MG63 (cell line): ENCODE measurements at places on chromosomes 2 and 18.
A peak's percentile ranks its signal among the peaks of the same experiment; 100 is the strongest.

DNA sequence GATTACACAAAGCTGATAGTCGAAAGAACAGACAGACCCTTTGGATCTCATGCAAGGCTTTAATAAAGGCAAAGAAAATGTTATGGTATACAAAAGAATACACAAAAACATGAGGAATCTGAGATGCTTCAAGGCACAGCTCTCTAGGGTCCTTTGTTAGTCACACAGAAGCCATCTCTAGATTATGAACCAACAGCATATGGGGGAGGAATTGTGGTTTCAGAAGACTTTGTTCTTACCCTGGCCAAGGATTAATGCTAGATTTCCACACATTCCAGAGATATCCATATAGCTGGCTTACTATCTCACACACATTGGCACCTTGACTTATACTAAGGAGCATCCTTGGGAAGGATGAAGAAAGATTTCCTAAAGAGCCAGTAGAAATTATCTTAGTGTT, 206.1 kb downstream of the GULP1 start:
- no peak for DNase-seq

DNA sequence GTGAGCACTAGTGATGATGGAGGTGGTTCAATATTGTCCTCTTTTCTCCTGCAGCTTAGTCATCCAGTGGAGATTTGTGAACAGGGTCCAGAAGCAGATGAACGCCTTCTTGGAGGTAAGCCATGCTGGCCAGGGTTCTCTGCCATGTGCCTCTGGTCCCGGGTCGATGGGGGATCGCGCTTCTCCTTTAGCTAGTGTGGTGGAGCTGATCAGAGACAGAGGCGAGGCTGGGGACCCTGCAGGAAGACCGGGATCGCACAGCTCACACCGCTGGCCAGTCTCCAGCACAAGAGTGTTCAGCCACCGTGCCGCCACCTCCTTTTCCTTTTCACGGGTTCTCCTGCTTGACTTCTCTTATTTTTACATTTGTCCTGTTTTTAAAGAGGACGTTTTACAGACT, 243.4 kb downstream of the ALPK2 start:
- no peak for DNase-seq

GRCh38 chr18:74288041-74288440, 3.7 kb downstream of the CYB5A start:
- DNase-seq: no peak

GRCh38 chr2:201855356-201855755, 49.0 kb downstream of the CDK15 start:
- DNase-seq: no peak

- no peak for DNase-seq
These were observed 33.7 kb upstream of the ACVR2A start for GRCh38 chr2:147810883-147811765.

DNA sequence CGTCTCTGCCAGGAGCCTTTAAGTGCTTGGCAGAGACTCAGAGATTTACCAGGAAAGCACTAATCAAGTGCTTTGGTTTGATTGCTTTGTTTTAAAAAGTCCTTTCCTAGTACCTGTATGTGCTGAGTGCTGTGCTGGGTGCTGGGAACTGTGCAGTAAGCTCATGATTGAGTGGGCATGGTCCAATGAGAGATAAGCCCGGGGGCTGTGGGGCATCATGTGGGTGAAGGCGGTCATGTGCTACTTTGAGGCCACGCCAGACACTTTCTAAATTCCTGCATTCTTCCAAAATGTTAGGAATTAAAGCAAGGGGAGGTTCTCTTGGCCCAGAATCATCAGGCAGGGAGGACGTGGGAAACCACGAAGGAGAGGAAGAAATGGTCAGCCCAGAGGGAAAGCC, 109.0 kb downstream of the ACAA2 start:
- DNase-seq: no peak

DNA sequence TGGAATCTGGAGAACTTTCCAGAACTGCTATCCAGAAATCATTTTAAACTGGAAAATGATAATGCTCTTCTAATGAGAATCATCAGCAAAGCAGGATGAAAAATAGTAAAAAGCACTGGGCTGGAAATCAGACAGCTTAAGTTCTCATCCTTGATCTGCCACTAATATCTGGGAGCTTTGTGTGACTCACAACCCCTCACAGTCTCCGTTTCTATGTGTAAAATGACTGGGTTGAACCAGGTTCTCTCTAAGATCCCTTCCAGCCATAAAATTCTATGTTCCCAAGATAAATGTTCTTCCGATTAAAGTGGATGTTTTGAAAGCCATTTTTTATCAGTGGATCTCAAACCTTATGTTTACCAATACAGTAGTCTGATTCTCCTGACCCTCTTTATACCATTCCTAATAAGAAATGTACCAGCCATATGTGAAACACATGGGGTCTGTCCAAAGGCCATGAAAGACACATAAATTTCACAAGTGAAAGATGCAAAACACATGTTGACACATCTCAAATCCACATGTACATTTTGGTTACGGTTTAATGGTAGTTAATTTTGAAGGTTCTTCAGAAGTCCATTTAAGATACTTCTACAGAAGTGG, 188.8 kb downstream of the EN1 start:
- no peak for DNase-seq

DNA sequence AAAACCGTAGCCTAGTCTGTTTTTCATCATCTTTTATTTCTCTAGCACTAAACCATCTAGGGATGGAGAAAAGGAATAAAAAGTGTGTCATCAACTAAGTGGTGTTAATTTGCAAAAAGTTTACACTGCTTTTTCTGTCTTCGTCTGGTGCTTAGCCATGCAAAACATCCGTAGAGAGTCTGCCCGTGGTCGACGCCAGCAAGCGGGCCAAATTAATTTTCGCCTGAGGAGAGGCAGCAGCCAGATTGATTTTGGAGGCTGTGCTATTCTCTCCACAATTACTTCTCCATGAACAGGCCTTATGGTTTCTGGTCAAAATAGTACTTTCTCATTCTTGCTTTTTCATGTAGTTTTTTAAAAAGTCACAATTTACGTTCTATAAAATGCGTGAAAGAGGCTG, 46.3 kb downstream of the TNFRSF11A start:
- no peak for DNase-seq

GRCh38 chr2:114007436-114007835, 117.5 kb downstream of the ACTR3 start:
- no peak for DNase-seq

GRCh38 chr2:215685238-215685990, 249.5 kb upstream of the FN1 start:
- DNase-seq: no peak

- no peak for DNase-seq
These were observed 15.0 kb downstream of the MGAT4A start for GRCh38 chr2:98715812-98716451.

DNA sequence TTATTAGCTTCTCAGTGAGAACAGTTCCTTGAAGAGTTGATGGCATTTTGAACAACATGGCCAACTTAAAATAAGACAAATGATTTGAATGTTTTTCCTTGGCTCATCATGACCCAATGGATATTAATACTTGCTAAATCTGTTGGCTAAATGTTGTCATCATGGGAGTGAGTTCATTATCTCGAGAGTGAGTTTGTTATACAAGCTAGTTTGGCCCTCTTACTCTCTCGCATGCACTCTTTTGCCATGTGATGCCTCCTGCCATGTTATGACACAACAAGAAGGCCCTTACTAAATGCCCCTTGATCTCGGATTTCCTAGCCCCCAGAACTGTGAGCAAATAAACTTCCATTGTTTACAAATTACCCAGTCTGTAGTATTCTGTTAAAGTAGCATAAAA, 22.9 kb upstream of the SANBR start:
- DNase-seq: no peak

- peak; percentile 10 for DNase-seq
These were observed 2.0 kb upstream of the HK2 start for GRCh38 chr2:74831693-74832530.

- no peak for DNase-seq
These were observed 247.4 kb upstream of the FN1 start for GRCh38 chr2:215683295-215683694.

GRCh38 chr2:231932711-231932970, 6.4 kb upstream of the NPPC start:
- no peak for DNase-seq

GRCh38 chr2:32864334-32865111, 82.2 kb upstream of the LTBP1 start:
- peak; percentile 73 for DNase-seq

DNA sequence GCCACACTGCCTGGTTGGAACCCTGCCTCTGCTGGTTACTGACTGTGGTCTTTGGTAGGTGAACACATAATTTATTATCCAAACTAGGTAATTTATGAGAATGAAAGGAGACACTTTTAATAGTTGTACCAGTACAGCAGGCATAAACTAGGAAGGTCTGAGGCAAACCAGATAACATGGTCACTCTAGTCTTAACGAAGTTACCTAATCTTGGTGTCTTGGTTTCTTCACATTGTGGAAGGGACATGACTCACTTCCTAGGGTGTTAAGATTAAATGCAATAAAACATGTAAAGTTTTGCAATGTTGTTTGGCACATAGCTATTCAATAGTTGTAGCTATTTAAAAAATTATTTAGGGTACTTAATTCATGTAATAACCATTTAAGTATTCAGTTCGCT, 23.3 kb downstream of the SPTBN1 start:
- DNase-seq: no peak

GRCh38 chr2:80068038-80068731, 236.4 kb downstream of the LRRTM1 start:
- DNase-seq: no peak

DNA sequence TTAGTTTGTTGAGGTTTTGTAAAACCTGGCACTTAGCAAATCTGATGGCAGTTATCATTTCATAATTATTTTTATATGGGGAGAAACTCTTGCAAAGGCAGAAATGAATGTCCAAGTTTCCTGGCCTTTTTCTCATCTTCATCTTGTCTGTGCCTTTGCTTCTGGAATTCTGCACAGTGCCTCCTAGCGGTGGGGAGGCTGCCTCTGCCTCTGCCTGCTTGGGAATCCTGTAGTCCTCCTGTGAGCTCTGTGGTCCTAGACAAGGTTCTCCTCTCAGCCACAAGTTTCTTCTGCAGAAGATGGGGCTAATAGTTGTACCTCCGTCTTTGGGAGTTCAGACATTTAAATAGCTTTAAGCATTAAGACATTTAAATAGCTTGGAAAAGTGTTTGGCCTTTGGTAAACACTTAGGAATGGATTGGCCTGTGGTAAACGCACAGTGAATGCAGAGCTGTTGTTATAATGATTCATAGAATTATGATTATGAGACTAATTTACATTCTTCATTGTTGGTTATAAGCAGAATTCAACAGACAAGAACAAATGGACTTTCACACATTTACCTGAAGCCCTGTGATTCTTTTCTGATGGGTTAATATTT, 101.2 kb downstream of the ZNF236 start:
- no peak for DNase-seq

DNA sequence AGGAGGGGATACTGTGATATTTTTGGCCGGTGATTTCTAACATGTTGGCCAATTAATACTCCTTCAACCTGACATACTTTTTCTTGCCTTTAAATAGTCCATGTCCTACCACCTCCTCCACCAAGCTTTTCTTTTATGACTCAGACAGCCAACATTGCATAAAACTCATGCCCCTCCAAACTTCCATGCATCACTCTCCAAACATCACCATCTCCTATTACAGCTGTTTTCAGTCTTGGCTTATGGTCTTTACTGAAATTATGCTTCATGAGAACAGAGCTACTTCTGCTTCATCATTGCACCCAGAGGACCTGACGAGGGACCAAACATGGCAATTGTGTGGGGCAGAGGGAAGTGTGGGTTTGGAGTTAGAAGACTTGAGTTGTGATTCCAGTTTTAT, 305.4 kb downstream of the LPIN1 start:
- DNase-seq: peak; percentile 47

DNA sequence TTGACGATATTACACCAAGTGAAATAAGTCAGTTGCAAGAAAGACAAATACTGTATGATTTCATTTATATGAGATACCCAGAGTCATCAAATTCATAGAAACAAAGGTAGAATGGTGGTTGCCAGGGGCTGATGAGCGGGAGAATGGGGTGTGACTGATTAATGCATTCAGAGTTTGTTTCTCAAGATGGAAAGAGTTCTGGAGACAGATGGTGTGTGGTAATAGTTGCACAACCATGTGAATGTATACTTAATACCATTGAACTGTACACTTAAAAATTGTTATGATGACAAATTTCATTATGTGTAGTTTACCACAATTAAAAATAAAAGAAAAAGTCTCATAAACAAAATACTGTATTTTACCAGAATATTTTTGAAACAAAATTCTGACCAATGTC, 117.3 kb downstream of the PIGN start:
- no peak for DNase-seq

DNA sequence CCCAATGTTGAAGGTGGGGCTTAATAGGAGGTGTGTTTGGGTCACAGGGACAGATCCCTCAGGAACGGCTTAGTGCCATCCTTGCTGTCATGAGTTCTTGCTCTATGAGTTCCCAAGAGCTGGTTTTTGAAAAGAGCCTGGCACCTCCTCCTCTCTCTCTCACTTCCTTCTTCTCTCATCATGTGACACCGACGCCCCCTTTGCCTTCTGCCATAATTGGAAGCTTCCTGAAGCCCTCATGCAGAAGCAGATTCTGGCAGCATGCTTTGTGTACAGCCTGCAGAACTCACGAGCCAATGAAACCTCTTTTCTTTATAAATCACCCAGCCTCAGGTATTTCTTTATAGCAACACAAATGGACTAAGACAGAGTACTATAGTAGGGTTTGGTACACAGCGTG, 100.4 kb upstream of the SH3BP4 start:
- DNase-seq: no peak

- DNase-seq: no peak
These were observed 77.3 kb downstream of the KCTD1 start for GRCh38 chr18:26471027-26471426.

GRCh38 chr2:136497709-136498108, 267.6 kb upstream of the THSD7B start:
- DNase-seq: no peak
